ENCODE measurements at places on chromosomes 16 and 17.

GRCh38 chr16:14509055-14509454 lies 121.0 kb downstream of the PARN start:
- DNase-seq: no peak

- no peak for DNase-seq
Observed at GRCh38 chr17:35083071-35083470, 19.6 kb upstream of the RFFL start.

- no peak for DNase-seq
Observed at GRCh38 chr17:79152110-79152509, 77.5 kb downstream of the ENGASE start.

GRCh38 chr17:50731575-50732460 lies 12.4 kb downstream of the LUC7L3 start:
- DNase-seq: no peak

- no peak for DNase-seq
Observed at GRCh38 chr16:85136213-85136701, 24.0 kb upstream of the CIBAR2 start.
